ENCODE measurements at places on chromosomes 2 and 18.

DNA sequence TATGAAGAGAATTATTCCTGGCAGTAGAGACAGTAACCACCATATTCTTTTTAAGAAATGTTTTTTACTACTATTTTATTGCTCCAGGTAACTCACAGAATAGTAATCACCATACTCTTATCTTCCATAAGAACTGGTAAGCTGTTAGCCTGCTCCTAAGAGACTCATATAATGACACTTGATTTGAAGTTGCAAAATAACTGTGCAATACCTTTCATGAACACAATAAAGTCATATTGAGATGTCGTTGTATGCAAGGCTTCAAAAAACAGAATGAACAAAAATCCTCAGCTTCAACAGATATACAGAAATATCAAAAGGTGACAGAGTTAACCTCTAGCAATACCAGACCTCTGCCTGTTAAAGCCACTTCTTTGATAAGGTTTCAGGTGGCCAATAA, 360.1 kb downstream of the NBAS start:
- no peak for DNase-seq

DNA sequence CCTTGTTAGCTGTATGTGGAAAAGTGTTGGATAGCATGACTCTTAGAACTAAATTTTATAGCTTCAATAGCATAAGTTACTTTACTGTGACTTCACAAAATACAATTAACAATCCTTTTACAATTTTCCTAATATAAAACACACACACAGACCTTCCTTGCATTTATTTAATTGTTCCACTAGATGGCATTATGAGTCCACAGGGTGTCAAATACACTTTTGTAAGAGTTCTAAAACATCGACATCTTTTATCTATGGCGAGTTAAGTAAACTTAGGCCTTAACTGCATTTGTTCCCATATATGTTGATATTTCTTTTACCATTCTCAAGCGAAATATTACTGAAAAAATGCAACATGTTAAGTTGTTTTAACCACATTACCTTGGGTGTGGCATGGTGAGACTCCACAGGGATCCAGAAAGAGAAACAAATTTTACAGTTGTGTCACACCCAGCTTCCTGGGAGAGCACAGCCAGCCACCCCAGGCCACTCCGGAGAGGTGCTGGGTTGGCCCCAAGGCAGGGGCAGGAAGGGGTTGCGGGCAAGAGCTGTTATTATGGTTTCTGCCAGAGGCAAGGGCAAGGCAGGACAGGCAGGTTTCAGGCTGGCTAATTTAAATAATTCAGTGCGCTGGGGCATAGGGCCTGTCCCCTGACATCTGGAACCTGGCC, 312.4 kb upstream of the MC4R start:
- no peak for DNase-seq

- DNase-seq: no peak
These were observed at the start of gene CD28 for GRCh38 chr2:203706403-203706802. Gene CD28 (plus strand): TSS chr2:203706639. CDS start chr2:203706697, 58 bp downstream.

DNA sequence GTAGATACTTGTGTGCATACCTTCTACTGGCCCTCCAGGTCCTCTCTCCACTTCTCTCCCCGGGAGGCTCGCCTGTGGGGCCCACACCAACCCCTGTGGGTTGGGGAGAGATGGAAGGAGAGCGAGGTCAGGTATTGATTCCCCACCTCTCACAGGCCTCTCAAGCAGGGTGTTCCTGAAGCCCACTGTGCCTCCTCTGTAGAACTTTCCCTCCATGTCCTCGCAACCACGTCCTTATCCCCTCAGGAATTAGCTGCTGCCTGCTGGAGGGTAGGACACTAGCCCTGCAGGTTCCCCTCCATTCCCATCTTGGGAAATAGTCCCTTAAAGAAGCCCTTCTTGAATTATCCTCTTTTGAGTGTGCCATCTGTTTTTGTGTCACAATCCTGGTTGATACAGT, 38.9 kb upstream of the KLF11 start:
- DNase-seq: no peak

DNA sequence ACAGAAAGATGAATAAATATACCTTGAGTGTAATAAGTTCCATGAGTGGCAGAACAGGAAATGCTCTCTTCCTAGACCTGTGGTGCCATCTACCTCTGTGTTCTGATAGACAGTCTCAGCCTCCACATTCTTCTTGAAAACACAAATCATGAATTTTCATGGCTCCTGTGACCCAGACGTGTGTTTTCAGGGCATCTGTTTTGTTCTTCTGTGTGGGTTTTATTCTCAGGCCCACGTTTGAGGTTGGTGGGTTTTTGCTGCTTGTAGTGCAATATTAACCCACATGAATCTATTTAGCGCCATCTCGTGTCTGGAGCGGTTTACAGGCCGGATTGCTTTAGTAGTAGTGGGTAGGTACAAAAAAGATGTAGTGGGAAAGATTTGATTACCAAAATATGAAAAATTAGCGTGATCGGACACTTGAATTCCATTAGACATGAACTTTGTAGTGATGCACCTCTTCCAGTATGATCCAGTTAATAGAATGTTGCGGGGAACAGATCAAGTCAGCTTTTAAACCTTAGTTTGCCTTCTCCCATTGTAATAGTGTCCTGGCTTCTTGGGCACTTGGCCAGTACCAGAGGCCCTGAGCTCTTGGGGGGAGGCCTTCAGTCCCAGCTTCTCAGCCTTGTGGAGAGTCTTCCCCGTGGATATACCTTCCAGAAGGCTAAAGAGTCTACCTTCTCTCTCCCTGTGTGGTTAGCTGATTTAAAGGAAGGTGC, 256.5 kb downstream of the TPGS2 start:
- peak; percentile 27 for DNase-seq

- DNase-seq: no peak
These were observed 11.2 kb upstream of the STAT1 start for GRCh38 chr2:191025135-191025534.

GRCh38 chr2:135238651-135239050, 186.6 kb downstream of the RAB3GAP1 start:
- no peak for DNase-seq

DNA sequence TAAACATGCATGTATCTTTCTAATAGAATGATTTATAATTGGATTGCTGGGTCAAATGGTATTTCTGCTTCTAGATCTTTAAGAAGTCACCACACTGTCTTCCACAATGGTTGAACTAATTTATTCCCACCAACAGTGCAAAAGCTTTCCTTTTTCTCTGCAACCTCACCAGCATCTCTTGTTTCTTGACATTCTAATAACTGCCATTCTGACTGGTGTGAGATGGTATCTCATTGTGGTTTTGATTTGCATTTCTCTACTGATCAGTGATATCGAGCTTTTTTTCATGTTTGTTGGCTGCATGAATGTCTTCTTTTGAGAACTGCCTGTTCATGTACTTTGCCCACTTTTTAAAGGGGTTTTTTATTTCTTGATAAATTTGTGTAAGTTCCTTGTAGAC, 182.5 kb downstream of the ANKRD44 start:
- no peak for DNase-seq

- no peak for DNase-seq
These were observed 31.0 kb downstream of the CENPA start for GRCh38 chr2:26816893-26817292.

- DNase-seq: no peak
These were observed 6.0 kb downstream of the MEIS1 start for GRCh38 chr2:66440708-66441497.

- no peak for DNase-seq
These were observed 29.6 kb upstream of the TMEM177 start for GRCh38 chr2:119649364-119649917.

GRCh38 chr2:174878537-174879147, 114.4 kb upstream of the CHRNA1 start:
- no peak for DNase-seq

DNA sequence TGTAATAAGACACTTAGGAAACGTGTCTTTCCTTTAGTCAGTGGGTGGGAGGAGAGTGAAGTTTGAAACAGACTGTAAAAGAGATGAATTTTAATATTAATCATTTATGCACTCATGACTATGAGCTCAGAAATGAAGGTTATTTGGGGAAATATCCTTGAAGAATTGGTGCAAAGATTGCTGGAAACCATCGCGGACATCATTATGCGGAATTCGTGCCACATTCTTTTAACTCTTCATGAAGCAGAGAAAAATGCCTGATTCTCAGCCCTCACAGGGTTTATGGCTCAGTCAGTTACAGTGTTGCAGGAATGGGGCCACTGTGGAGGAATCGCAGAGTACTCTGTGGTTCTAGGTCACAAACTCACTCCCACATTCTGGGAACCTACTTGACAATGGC, 109.7 kb downstream of the RGPD3 start:
- no peak for DNase-seq

GRCh38 chr2:11348209-11348749, 3.8 kb upstream of the ROCK2 start:
- DNase-seq: no peak

GRCh38 chr2:99238599-99238998, 16.9 kb downstream of the LYG2 start:
- DNase-seq: no peak

DNA sequence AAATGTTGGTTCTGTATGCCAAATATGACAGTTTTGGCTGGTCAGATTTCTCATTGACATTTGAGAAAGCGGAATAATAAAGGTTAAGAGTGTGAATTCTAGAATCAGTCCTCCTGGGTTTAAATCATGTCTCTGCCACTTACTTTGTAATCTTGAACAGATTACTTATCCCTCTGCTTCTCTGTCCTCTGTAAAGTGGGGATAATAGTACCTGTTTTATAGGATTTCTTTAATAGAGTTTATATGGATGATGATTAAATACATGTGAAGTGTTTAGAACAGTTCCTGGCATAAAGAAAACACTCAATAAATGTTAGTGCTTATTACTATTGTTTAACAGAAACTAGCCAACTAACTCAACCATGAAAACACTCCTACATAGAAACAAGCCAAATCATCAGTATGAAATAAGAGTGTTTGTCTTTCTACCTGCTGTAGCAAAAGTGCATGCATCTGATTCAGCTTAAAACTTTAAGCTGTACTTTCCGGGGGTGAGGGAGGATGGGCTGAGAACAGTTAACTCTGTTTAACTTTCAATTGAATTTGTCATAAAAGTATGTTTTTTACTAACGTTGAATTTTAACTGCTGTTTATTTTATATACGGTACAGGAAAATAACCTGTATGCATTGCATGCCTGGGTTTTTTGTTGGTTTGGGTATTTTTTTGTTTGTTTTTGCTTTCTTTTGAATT, 6.8 kb downstream of the HTR2B start:
- DNase-seq: no peak

DNA sequence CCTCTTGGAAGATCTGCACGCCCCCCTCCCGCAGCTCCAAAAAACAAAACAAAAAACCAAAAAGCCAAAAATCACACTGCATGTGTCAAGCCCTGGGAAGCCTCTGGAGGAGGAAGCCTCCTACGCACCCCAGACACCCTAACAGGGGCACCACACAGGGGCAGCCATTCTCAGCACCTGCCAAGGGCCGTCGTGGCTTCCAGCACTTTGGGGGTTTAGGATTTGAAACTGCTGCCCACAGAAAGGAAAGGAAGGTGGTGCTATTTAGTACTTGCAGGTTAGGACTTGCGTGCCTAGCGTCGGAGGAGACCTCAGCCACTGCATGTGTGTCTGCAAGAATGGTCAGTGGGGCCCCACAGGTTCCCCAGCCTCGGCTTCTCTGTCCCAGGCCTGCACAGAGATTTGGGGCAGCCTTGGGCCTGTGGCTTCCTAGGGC, 419 bp upstream of the GPR55 start:
- no peak for DNase-seq

DNA sequence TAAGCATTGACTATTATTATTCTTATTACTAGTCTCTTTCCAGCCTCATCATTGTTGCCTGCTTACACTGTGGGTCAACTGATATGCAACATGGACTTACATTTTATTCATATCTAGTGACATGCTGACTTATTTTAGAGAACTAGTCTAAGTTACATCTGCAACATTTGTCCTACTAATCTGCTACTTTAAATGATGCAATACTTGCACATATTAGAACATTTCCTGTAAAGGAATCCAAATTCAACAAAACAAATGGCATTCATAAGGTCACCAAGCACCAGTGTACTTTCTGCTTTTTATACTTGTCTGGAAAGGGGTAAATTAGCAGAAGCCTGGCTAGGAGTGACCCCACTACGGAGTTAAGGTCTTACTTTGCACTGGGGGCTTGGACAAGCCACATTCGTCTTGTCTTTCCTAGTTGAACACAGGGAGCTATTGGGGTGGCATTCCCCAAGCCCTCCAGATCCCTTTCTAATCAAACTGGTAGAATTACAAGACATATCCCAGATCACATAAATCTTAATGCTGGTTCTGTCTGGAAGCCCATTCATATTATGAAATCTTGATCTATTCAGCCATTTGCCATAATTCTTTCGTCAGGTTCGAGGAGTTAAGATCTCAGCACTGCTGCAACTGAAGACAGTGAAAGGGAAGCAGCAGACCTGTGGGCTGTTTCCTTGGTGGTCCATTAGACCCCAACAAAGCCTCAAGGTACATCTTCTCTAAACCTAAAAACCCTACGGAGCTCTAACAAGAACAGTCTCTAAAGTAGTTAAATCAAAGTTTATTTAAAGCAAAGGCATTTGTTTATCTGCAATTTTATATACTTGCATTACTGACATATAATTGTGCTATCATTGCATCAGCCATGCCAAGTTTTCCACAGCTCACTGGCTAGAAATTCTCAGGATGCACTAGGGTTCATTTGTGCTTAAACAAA, 49.9 kb upstream of the RTN4 start:
- no peak for DNase-seq

GRCh38 chr2:156470975-156471583, 34.9 kb downstream of the GPD2 start:
- DNase-seq: no peak

DNA sequence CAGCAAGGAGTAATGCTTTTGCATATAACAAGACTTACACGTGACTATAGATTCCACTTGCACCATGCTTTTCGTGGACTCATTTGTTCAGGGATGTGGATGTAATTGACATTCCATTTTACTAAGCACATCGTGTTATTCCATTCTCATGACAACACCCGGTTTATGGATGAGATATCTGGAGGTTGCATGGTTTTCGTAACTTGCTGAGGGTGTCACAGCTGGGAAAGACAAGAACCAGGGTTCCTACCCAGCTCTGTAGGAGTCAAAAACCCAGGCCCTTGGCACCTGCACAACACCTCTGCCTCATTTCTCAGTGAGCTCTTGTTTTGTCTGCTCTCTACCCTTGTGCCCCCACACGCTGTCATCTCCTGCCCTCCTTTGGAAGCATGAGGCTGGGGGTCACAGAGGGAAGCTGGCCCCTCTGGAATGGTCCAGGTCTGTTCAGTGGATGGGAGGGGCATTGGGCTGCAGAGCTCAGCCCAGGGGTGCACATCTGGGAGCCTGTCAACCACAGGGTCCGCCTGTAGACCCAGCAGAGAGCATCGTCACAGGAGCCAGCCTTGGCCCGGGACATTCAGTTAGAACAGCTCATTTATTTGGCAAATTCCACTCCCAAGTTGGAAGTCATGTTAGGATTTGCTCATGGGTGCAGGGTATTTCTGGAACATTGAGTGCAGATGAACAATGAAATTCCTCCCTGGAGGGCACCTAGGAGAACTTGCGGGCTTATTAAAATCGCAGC, 120.1 kb upstream of the TWIST2 start:
- DNase-seq: peak; percentile 39

- DNase-seq: no peak
These were observed 1010.8 kb upstream of the CELF4 start for GRCh38 chr18:38576349-38576748.

All from tibial nerve (tissue), 4 donors.